ENCODE measurements at places on chromosomes 12 and 14.

- no peak for DNase-seq
Observed at GRCh38 chr14:100018482-100018881, 46.7 kb upstream of the EVL start.

GRCh38 chr12:8065991-8066594 lies at the start of gene C3AR1:
Gene C3AR1, minus strand, starts transcription at chr12:8066359. Its CDS starts 6,174 bp downstream, at chr12:8060185.
- DNase-seq: peak; percentile 76

DNA sequence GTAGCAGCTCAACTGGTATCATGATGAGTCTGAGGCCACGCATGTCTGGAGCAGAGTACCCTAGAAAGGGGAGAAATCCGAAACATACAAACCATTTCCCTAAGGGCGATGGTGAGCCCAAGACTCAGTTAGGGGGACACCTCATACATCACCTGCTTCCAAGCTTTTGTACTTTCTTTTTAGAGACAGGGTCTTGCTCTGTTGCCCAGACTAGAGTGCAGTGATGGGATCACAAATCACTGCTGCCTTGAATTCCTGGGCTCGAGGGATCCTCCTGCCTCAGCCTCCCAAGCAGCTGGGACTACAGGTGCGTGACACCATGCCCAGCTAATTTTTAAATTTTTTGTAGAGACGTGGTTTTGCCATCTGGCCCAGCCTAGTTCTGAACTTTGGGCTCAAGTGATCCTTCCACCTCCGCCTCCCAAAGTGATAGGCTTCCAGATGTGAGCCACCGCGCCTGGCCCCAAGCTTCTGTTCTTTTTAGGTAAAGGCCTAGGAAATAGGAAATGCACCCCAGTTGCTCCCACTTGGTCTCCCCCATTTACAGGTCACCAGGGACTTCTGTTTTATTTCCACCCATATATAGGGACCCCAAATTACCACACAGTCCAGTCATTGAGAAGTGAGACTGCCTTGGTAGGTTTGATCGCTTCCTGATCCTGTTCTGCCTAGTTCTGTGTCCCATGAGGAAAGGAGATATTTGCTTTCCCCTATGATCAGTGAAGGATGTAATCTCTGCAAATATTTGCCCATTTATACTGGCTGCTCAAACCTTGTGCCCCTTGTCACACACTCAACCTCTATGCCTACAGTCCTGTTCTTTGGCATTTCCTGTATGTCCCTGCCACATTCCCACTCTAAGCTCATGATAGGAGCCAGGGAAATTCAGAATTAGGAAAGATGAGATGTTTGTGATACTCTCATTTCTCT lies at the start of gene APOF:
APOF (minus strand) TSS at position 728 of the 930 bp plus-strand sequence; CDS start at position 616, 112 bp downstream.
- DNase-seq: peak; percentile 38

DNA sequence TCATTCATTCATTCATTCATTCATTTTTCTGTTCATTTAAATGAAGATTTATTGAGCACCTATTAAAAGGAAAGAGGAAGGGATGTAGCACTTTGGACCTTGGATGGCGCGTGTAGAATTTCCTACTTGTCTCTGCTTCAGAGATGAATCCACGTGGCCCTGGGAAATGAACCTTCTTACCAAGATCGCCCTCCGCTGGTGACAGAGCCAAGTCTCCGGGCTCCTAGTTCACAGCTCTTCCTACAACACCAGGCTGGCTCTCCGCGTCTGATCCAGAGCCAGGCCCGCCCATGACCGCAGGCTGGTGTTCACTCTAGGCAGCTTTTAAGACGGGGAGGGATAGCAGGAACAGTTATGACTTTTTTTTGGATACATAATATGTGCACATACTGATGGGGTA lies 70.9 kb upstream of the PIWIL1 start:
- peak; percentile 85 for DNase-seq

Data from islet precursor cell (in vitro differentiated cells).